ENCODE measurements at places on chromosomes 12 and 14.

GRCh38 chr14:86221000-86221399 lies 691.1 kb downstream of the FLRT2 start:
- DNase-seq: no peak

- DNase-seq: no peak
Observed at GRCh38 chr12:24039113-24039525, 89.6 kb upstream of the SOX5 start.

GRCh38 chr14:38987781-38988180 lies 115.3 kb downstream of the SEC23A start:
- DNase-seq: no peak

GRCh38 chr14:68819260-68819691 lies 26.4 kb upstream of the ZFP36L1 start:
- no peak for DNase-seq

DNA sequence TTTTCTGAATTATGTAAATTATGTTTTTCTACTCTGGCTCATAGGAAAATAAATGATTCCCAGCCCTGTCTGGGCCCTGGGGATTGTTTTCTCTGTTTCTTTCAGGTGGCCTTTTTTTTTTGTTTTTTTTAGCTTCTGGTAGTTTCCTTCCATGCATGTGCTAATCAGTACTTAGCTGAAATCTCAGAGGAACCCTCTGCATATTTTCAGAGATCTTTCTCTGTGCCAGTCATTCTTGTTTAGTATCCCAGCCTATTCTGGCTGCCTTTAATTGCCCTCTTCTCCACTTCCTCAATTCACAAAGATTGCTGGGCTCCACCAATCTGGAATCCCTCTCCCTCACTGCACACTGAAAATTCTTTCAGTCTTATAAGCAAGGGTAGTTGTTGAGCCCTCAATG lies 46.9 kb downstream of the CNOT2 start:
- no peak for DNase-seq

DNA sequence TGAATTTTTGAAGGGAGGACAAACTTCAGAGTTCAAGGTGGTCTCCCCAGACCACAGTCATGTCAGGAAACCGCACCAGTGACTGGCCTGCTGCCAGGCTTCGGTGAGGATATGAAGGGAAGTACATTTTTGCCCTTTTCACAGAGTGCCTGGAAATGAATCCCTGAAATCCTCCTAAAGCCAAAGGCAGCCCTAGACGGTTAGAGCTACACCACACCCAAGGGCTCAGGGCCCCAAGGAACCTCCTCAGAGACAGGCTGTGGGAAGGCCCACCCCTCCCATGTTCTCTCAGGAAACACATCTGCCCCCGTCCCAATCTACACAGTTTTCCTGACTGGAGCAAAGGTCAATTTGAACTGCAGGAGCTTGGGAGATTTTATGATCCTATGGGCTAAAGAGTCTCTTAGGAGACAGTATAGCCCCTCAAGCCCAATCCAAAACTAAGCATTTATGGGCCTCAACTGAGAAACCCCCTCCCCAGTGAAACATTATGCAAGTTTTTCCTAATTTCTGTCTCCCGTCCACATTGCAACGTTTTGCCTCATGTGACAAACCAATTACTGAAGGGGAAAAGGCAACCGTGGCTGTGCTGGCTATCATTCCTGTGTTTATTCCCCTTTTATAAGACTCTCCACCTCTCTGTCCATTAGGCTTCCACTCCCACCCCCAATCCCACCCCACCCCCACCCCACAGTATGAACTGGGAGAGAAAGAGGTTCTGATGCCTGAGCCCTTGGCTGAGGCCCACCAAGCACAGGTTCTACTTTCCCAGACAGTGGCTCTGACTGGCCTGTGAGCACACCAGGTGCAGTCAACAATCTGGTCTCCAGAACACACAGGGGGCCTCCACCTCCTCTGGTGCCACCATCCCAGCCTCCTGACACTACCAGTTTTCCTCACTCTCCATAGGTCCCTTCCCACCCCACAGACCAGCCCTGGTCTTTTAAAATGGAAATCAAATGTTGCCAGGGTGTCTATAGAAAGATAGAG lies 9.6 kb upstream of the RNASE1 start:
- no peak for DNase-seq
